Left hindlimb (tissue), 1 donor: ENCODE measurements at places on chromosomes 7 and 10.

GRCh38 chr7:157596026-157596425, 259.2 kb downstream of the DNAJB6 start:
- no peak for DNase-seq

- no peak for DNase-seq
Observed at GRCh38 chr7:2488681-2489080, 12.5 kb upstream of the GRIFIN start.

DNA sequence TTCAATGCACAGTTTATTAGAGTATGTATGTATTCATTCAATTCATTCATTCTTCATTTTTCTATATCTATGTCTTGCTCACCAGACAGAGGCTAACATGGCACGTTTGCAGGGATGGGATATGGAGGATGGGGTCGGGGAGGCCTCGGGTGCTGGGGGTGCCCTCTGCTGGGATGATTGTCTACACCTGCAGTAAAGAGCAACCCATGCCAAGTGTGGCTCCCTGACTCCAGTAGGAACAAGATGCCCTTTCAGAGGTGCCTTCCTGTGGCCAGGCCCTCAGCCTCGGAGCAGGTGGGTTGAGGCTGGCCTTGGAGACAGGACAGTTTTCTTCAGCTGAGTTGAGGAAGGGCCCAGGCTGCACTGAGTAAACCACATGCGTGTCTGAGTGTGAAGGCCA, 157.2 kb downstream of the SH2D4B start:
- no peak for DNase-seq

GRCh38 chr10:4847561-4848355, 21.8 kb downstream of the AKR1E2 start:
- no peak for DNase-seq

- no peak for DNase-seq
Observed at GRCh38 chr10:113356794-113357680, 195.8 kb upstream of the HABP2 start.

GRCh38 chr7:16755397-16755796, 1.8 kb downstream of the TSPAN13 start:
- DNase-seq: no peak

GRCh38 chr10:62581351-62581750, 207.2 kb downstream of the ZNF365 start:
- DNase-seq: no peak

DNA sequence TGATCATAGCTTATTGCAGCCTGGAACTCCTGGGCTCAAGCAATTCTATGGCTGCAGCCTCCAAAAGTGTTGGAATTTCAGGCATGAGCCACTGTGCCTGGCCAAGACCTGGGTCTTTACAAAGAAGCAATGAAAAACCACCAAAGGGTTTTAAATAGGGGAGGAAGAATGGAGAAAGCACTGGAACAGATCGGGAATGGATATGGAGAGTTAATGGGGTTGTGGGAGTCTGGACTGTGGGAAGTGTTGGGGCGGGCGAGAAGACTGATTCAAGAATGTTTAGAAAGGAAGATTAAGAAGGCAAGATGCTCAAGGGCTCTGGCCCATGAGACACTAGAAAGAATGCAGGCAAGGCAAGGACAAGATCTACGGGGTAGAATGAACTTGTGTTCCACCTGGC, 98.5 kb downstream of the CARD11 start:
- DNase-seq: no peak
